ENCODE measurements at places on chromosomes 6 and 20.
A peak's percentile ranks its signal among the peaks of the same experiment; 100 is the strongest.

GRCh38 chr6:70282919-70283461 is 19.9 kb downstream of the COL9A1 start:
- DNase-seq, result no peak

DNA sequence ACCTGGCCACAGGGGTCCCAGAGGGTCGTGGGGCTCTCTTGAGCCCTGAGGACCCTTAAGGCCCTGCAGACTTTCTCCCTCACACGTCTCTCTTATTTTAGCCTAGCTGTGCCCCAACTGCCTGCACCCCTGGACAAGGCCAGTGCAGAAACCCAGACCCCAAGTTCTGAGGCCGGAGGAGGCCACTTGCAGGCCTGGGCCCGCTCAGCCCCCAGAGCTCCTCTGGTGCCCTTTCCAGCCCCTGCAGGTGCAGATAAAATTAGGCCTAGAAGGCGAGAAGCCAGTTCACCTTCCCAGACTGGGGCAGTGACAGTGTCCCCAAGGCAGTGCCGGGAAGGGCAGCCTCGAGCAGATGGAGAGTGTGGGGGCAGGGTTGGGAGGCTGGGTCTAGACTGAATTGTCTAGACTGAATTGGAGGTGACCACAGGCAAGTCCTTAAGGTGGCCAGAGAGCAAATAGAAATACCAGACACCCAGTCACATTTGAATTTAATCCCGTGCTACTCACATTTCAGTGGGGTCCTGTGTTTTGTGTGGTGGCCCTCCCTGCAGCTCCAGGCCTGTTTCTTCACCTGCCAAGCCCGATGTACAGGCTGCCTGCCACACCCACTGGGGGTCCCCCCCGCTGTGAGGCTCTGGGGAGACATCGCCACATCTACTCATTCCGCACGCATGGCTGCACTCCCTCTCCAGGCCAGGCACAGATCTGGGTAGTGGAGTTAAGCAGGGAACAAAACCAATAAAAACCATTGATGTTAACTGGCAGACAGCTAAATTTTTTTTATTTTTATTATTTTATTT is 8.6 kb upstream of the IP6K3 start:
- DNase-seq, result no peak

DNA sequence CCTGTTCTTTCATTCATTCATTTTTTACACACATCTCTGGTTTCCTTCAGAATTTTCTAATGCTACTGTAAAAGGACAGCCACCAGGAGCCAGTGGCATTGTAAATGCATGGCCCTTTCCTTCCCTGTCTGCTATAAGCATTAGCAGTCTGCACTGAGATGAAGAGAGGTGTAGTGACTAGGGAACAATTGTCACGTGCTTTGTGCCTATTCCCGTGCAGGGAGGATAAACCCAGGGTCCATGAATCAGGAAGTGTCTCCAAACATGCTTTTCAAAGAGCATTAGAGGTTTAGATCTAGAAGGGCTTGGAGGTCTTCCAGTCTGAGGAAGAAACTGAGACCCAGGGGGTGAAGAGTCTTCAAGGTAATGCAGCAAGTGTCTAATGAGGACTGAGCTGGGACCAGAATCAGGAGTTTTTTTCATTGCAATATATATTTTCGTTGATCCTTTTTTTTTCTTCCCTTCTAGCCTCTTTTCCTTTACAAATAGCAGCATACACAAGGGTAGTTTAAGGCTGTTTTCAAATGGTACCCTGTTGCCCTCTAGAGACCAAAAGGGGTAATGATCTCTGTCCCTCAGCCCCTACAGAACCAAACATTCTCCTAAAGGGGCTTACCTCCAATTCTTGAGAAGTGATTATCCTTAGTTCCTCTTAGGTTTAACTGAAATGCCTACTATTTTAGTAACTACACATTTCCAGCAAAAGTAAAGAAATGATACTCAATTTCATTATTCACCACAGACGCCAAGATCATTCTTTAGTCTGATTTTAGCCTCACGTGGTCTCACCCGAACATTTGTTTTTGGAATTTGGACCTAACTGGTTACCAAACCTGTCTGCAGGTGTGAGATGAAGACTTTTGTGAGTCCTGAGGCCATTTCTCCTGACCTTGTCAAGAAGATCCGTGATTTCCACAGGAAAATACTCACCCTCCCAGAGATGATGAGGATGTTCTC is 6.6 kb downstream of the TRIM15 start:
- DNase-seq, result no peak

DNA sequence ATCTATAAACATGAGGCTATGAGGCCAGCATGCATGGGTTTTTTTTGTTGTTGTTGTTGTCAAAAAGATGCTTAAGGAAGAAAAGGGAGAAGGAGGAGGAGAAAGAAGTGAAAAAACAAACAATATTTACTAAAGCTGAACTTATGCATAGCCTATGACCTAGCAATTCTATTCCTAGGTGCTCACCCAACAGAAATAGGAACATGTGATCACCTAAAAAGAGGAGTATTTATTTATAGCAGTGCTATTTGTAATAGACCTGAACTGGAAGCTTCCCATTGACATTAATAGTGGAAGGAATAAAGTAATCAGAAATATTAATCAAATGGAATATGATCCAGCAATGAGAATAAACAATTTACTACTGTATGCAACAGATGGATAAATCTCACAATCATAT is 156.5 kb upstream of the OLIG3 start:
- DNase-seq, result no peak

- no peak for DNase-seq
Measured at GRCh38 chr6:72969666-72970065, 255.6 kb downstream of the KHDC1L start.

DNA sequence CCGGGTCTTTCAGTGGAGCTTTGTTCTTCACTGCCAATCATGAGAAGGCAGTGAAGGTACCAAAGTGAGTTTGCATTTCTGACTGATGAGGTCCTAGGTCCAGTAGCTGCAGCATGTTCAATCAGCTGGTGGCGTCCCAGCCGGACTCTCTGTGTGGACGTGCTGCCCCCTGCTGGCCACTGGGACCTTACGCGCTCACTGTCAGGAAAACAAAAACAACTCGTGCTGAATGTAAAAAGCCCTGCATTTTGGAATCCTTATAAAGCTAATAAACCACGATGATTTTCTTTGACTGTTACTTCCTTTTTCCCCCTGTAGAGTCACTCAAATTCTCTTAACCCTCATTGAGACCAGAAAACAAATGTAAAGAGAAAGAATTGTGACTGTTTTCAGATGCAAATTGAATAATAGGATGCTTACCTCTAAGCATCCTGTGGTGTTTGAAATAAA is 4.9 kb upstream of the CD24 start:
- DNase-seq, result peak; percentile 75

GRCh38 chr6:132736239-132736638 is 21.5 kb downstream of the VNN2 start:
- DNase-seq, result no peak

DNA sequence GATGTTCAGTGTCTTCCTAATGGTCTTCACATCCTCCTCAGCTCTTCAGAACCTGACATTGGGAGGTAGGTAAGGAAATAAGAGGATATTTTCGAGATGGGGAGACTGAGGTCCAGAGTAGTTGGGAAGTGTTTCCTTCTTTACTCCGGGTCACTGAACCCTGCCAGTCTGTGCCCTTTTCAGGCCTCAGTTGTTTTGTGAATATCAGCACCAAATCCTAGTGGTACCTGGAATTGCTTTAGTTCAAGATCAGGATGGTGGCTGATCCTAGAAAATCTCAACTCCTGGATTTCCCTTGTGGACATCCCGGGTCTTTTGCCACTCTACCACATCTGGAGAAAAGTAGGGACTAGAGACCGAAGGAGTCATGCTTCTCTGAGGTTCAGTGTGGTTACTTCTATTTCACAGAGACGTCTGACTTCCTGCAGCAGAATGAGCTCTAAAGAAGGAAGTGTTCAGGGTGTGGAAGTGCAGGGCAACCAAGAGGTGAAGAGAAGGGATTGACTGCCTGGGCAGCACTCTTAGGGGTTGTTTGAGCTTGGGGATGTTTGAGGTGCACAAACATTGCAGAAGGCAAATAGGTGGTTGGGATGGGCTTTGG is 995 bp downstream of the STK4 start:
- DNase-seq, result no peak

Measured in occipital lobe (tissue), 3 donors.